ENCODE measurements at places on chromosomes 1 and 21.

GRCh38 chr1:238451781-238452310 is 561.1 kb upstream of the ZP4 start:
- DNase-seq, result no peak

DNA sequence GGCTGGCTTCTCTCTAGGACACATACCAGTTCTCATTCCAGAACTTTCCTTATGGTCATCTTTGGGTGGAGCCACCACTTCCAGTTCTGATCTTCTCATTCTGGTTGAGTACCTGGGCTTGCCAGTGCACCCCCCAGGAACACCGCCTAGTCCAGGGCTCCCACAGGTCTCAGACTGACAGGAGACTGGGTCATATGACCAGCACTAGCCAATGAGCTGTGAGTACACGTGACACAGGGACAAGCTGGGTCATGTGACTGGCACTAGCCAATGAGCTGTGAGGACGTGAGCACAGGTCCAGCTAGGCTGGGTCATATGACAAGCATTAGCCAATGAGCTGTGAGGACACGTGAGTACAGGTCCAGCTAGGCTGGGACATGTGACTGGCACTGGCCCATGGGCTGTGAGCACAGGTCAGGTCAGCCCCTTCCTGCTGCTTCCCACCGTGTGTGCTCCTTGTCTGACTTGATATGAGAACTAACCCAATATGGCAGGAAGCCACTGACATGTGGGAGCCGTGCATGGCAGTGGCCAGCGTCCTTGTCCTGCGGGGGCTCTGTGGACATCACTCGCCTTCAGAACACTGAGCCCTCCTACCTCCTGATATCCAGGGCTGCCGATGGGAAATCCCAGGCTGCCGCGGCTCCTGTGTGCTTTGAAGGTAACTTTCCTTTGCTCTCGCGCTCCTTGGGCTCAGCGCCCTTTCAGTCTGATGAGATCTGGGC is 22.7 kb downstream of the KRTAP10-1 start:
- DNase-seq, result no peak

GRCh38 chr1:44464361-44464760 is 59.3 kb downstream of the RNF220 start:
- DNase-seq, result no peak

- DNase-seq, result peak; percentile 71
Measured at GRCh38 chr1:84772428-84772943, 82.2 kb upstream of the SSX2IP start.

DNA sequence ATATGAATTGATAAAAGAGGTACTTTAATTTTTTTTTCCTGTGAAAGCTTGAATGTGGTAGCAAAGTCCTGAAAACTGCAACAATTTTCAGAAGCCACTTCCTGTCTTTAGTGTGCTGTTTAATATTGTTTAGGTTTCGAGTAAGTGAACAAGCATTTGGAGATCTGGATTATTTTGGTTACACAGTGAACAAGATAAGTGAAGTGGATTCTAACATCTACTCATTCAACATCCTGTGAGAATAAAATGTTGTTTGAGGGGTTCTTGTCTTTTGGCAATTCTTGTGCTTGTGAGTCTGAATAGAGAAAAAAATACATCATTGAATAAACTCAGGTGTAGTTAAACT is 35.2 kb upstream of the PLA2G4A start:
- DNase-seq, result no peak

DNA sequence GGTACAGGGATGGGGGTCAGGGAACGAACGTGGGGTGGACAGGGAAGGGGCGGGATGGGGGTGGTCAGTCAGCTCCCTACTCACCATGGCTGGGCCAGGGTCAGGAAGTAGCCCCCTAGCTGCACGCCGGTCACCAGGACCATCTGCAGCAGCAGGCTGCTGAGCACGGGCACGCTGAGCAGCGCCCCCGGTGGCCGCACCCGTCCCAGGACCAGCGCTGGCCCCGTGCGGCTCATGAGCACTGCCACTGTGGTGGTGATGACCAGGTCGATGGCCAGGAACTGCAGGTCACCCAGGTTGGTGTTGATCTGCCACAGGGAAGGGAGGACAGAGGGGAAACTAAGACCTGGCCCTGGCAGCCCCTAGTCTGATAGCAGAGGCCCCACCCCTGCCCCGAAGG is 6.5 kb upstream of the MFAP2 start:
- no peak for DNase-seq

- no peak for DNase-seq
Measured at GRCh38 chr21:42395302-42395701, 550 bp downstream of the TMPRSS3 start.

DNA sequence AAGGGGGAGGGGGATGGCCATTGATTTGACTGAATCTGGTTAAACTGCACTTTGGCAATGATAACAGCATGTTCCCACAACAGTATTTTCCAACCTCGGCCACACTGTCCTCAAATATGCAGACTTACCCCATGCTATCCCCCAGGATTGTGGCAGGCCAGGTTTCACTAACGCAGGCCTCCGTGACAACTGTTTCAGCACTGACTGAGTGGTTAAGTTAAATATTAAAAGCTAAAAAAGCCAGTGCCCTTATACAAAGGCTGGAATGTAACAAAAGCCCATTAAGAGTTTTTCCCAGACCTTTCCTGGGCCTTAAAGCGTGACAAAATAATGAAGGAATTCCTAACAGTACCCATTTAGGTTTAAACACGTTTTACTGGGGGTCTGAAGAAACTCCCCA is 202.9 kb downstream of the USP25 start:
- DNase-seq, result no peak

DNA sequence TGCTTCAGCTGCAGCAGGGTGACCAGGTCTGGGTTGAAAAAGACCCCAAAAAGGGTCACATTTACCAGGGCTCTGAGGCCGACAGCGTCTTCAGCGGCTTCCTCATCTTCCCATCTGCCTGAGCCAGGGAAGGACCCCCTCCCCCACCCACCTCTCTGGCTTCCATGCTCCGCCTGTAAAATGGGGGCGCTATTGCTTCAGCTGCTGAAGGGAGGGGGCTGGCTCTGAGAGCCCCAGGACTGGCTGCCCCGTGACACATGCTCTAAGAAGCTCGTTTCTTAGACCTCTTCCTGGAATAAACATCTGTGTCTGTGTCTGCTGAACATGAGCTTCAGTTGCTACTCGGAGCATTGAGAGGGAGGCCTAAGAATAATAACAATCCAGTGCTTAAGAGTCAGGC is 2.9 kb downstream of the C1QA start:
- DNase-seq, result no peak

GRCh38 chr1:192227330-192227729 is 69.1 kb downstream of the RGS18 start:
- no peak for DNase-seq

DNA sequence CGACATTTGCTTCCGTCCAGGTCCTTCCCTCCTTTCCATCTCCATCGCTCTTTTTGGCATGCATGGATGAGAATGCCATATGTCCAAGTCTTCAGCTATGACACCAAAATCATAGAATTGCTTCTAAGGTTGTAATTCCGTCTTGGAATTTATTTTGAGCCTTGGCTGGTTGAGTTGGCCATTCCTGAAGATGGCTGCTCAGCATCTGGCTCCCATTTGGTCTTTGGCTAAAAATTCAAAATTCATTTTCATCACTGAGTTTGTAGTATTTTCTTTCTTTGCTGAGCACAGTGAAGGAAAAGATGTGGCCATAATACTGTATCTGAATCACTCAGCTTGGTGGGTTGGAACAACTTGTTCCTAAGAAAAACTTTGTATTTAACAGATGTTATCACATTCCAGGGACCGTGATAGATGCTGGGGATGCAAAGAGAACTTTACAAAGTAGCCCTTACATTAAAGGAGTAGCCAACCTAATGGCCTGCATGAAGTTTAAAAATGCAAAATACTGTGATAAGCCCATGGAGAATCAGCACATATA is 15.6 kb downstream of the JUN start:
- no peak for DNase-seq

DNA sequence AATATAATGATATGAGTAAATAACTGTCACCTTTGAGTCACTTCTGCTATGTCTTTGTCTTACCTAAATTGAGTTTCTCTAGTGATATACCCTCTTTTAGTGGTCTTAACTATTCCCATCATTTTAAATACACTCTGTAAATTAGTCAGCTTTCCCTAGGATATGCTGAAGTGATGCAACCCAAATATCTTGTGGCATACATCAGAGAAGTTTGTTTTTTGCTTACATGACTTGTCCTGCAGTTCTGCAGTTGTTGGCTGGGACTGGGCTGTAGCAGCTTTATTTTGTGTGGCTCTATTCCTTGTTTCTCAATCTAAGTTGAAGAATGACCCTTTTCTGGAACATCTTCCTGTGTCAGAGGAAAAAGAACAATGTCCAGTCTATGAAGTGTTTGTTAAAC is 76.4 kb downstream of the TTC3 start:
- no peak for DNase-seq

- DNase-seq, result no peak
Measured at GRCh38 chr1:27863538-27863915, 8.8 kb upstream of the THEMIS2 start.

GRCh38 chr1:107964336-107965109 is 457 bp downstream of the VAV3 start:
- no peak for DNase-seq

DNA sequence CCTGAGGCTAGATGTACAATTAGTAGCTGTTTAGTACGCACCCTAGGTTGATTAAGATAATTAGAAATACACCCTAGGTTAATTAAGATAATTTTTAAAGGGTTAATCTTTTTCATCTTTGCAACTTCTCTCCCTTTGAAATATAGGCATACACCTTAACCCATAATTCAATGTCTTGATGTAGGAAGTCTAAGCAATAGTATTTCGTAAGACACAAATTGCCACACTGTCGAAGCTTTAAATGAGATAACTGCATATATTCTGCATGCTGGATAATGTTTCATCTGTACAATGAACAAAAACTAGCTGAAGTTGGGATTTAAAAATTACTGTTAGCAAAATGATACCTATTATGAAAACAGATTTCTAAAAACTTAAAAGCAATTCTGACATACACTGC is 122.9 kb downstream of the EVI5 start:
- DNase-seq, result no peak

DNA sequence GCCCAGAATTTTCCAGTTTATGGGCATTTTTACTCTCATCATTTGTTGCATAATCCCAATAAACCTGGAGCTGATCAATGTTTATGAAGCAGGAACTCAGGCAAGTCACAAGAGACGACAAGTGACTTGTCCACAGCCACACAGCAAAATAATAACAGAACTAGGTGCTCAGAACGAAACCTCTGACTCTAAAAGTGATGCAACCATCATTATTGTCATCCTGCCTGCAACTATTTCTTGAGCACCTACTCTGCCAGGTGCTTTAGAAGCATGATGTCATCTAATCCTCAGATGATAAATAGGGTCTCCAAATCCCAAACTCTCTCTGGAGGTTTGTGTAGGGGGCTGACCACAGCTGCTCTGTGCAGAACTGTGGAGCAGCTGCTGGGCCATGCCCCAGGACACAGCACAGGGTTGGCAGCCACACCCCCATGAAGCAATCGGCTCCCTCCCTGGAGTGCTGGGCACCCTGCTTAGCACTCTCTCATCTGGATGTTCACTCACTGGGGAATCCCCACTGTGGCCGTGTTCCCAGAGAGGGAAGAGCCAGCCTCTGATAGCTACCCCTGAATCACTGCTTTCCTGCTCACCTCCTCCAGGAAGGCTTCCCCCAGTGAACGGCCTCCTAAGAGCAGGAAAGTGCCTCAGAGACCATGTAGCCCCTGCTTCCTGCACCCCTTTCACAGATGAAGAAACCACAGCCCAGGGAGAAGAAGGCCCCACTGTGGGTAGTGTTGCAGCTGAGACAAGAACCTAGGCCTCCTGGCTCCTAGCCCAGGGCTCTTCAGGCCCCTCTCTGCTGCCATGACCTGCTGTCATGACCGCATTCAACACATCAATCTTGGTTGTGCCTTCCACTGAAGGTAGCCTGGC is 2.1 kb downstream of the TTC22 start:
- no peak for DNase-seq

GRCh38 chr1:117544509-117545109 is 61.2 kb upstream of the TENT5C start:
- DNase-seq, result no peak

DNA sequence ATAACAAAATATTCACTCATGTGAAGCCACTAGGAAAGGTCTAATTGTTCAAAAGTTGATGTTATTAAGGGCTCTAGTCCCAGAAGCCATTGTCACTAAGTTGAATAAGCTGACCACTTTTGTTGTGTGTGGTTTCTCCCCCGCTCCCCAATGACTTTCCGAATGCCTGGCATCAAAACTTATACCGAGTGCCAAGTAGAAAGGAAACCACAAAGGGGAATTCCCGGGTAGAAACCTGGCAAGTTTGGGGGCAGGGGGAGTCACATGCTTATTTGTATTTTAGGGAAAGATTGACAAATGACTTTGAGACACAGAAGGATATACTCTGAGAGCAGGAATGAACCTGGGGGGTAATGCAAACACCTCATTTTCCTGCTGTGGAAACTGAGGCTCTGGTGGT is 154.1 kb downstream of the TGFBR3 start:
- no peak for DNase-seq

- DNase-seq, result peak; percentile 32
Measured at GRCh38 chr1:160046494-160047110, 14.8 kb upstream of the PIGM start.

All from foreskin melanocyte (primary cell).